Activated naive CD8-positive, alpha-beta T cell treated with anti-CD3 and anti-CD28 coated beads for 36 hours (primary cell): ENCODE measurements at places on chromosomes 5 and 9. TPM values are rescaled to one million over a fixed set of nuclear protein-coding genes. Genes with fewer than 3 reads are reported as not detected.

DNA sequence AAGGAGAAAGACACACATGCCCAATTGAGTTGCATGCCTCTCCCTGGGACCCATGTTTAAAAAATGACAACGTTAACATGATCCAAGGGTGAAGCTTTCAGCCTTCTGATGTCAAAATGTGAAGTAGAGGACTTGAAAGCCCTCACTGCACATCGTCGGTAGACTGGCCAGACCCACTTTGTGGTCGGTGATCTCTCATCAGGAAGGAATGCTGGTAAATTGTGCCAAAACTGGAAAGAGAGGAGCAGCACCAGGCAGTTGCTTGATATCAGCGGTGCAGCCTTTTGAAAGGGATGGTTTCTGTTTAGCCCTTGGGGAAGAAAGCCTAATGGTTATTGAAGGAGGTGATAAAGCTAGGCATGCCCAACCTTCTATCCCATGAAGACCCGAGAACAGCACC lies 125.3 kb upstream of the MARCHF11 start:
- no peak for DNase-seq

DNA sequence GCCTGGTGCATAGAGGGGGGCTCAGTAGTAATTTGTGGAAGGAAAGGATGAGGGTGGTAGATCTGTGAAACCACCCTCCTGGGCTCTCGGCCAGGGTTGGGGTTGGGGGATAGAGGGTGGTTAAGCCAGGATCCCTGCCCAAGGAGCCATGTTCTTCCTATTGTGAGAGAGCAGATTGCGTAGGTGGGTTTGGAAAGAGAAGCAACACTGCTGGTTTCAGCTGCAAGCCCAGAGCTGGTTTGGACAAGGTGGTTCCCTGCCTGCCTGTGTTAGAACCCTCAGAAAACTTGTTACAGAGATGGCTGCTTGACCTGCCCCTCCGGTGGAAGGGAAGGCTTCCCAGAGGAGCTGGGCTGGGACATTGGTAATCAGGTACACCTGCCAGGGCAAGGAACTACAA lies 131.2 kb upstream of the HAND1 start:
- DNase-seq = no peak

The LRRC26 gene
- not detected for total RNA-seq

The PDE6A gene
- total RNA-seq = not detected

The MAMDC2 gene
- not detected for total RNA-seq

The PCDHAC2 gene
- total RNA-seq = not detected

The FAM114A2 gene
- total RNA-seq = 28.9 TPM
